Ovary (tissue), 10 donors: ENCODE measurements at places on chromosomes 11 and 22. TPM values are rescaled to one million over a fixed set of nuclear protein-coding genes. Genes with fewer than 3 reads are reported as not detected.

- DNase-seq: no peak
These were observed 13.6 kb downstream of the GNB1L start for GRCh38 chr22:19840955-19841640.

DNA sequence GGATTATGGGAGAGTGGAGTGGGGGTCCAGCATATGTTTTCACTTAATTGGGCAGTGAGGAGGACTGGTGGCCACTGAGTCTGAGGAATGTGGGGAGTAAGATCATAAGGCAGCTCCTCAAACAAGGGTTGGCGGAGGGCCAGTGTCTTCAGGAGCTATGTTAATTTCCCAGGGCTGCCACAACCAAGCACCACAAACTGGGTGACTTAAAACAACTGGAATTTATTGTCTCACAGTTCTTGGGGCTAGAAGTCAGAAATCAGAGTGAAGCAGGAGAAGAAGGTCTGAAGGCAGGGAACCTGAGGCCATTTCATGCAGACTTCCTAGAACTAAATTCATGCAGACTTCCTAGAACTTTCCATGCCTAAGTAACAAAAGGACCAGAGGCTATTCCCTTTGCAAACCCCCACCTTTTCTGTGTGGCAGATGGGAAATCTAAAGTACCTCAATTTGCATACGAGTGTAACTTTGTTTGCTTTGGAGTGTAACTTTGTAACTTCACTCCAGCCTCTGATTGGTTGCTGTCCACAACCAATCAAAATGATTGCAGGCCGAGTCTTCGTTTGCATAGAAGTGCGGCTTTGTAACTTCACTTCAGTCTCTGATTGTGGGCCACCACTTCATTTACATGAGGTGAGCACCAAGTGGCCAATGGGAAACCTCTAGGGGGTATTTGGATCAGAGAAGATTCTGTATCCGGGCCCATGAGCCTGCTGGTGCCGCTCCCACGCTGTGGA lies 50.5 kb upstream of the ZBED5 start:
- no peak for DNase-seq

GRCh38 chr11:70501051-70501901 lies 102.9 kb downstream of the CTTN start:
- DNase-seq: peak; percentile 6

DNA sequence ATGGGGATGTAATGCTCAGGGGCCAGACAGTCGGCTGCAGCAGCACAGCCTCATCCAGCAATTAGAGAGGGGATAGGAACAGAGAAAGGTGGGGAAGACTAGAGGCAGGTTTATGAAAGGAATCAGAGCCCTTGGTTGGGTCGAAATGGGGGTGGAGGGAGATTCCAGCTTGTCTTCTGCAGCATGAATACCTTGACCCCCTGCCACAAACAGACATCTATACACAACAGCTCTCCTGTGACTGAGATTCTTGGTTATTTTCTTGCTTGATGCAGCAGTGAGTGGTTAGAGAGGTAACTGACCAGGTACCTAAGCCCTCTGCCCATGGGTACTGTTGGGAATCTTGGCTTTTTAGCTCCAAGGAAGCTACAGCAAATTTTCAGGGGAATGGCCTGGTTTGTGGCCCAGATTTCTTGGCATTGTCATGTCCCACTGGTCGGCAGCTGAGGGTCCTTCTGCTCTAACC lies at the start of gene TRIM49D1:
Gene TRIM49D1 (minus strand): TSS at position 51 of the 466 bp plus-strand sequence. CDS start 4,535 bp downstream, outside the sequence.
- no peak for DNase-seq

- no peak for DNase-seq
These were observed 217.1 kb upstream of the PLET1 start for GRCh38 chr11:112477581-112478317.

The C22orf31 gene
- 0.92 TPM for total RNA-seq

The ABCC8 gene
- 1.1 TPM for total RNA-seq

The PANX2 gene
- 3.3 TPM for total RNA-seq

The CCDC90B gene
- 39.9 TPM for total RNA-seq

The OR5P2 gene
- not detected for total RNA-seq

The OR8D4 gene
- total RNA-seq: 1.8 TPM
